Lower leg skin (tissue), 4 donors: ENCODE measurements at places on chromosomes 12 and 14. TPM values are rescaled to one million over a fixed set of nuclear protein-coding genes. Genes with fewer than 3 reads are reported as not detected.

The PIK3C2G gene
- total RNA-seq: 27.7 TPM

The SRGAP1 gene
- 1.8 TPM for total RNA-seq

The HRK gene
- total RNA-seq: 0.05 TPM

The SLC17A8 gene
- total RNA-seq: not detected

The MYF5 gene
- not detected for total RNA-seq

The CLEC2A gene
- total RNA-seq: 66.5 TPM

The SLCO1A2 gene
- total RNA-seq: not detected

The NEDD1 gene
- total RNA-seq: 10.9 TPM

The CACNA2D4 gene
- 3.6 TPM for total RNA-seq

The KLRB1 gene
- not detected for total RNA-seq

The MUCL1 gene
- total RNA-seq: 172 TPM

The OR10G3 gene
- total RNA-seq: not detected

The SERPINA1 gene
- 0.93 TPM for total RNA-seq

The KRT7 gene
- 160 TPM for total RNA-seq

The FOXN4 gene
- not detected for total RNA-seq

The ASCL1 gene
- not detected for total RNA-seq

The TIGAR gene
- total RNA-seq: 5.1 TPM

The PRH2 gene
- total RNA-seq: not detected
